ENCODE measurements at places on chromosomes 13 and 19.
A peak's percentile ranks its signal among the peaks of the same experiment; 100 is the strongest.

GRCh38 chr19:14442891-14443631 lies 10.0 kb downstream of the PKN1 start:
- H3K4me3 ChIP-seq, result no peak overlapping the region
- peaks cover 35% of the 10 kb centered on the region for H3K4me1 ChIP-seq
- H3K27me3 ChIP-seq, result no peaks in the 10 kb centered on the region
- H3K27ac ChIP-seq, result no peak overlapping the region
- DNase-seq, result no peak

DNA sequence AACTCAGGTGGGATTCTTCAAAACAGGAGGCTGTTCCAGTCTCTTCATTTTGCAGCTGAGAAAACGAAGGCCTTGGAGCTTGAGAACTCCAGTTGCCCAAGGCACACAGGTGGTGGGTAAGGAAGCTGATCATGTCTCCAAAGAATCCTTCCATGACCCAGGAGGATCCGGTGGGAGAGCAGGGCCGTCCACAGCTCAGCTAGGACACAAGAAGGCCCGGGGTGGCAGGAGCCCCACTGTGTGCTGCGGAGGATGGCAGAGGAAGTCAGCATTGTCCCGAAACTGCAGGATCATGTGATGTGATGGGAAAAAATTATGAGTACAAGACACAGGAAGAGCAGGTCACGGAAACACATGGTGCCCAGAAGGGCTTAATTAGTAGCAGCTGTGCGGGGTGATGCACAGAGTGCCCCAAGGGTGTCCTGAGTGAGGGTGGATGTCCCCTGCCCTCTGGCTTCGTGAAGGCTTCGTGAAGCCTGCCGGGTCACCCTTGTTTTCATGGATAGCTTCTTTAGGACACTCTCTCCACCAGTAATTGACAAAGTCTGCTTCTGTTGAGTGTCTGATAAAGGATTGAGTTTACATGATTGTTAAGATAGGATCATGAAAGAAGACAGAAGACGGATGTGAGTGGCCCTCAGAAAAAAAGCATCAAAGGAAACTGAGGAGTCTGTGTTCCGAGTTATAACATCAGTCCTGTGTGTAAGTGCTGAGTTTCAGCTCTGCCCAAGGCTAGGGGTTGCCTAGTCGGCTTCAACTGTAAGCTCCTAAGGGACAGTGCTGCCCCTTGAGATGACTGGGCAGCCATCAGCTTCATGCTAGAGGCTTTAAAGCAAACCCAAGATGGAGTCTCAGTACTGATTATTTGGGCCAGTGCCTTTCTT lies 33.8 kb upstream of the SACS start:
- H3K27ac ChIP-seq, result no peak overlapping the region
- H3K4me1 ChIP-seq, result peaks cover 9% of the 10 kb centered on the region
- no peak overlapping the region for H3K4me3 ChIP-seq
- H3K36me3 ChIP-seq, result no peaks in the 10 kb centered on the region
- H3K27me3 ChIP-seq, result peaks cover 6% of the 10 kb centered on the region
- no peak for DNase-seq

GRCh38 chr19:40800339-40800996 lies 1.5 kb downstream of the EGLN2 start:
- peaks cover 72% of the 10 kb centered on the region for H3K4me1 ChIP-seq
- no peaks in the 10 kb centered on the region for H3K27me3 ChIP-seq
- H3K36me3 ChIP-seq, result peaks cover 41% of the 10 kb centered on the region
- DNase-seq, result no peak
- H3K4me3 ChIP-seq, result peak overlapping the region; percentile 99

DNA sequence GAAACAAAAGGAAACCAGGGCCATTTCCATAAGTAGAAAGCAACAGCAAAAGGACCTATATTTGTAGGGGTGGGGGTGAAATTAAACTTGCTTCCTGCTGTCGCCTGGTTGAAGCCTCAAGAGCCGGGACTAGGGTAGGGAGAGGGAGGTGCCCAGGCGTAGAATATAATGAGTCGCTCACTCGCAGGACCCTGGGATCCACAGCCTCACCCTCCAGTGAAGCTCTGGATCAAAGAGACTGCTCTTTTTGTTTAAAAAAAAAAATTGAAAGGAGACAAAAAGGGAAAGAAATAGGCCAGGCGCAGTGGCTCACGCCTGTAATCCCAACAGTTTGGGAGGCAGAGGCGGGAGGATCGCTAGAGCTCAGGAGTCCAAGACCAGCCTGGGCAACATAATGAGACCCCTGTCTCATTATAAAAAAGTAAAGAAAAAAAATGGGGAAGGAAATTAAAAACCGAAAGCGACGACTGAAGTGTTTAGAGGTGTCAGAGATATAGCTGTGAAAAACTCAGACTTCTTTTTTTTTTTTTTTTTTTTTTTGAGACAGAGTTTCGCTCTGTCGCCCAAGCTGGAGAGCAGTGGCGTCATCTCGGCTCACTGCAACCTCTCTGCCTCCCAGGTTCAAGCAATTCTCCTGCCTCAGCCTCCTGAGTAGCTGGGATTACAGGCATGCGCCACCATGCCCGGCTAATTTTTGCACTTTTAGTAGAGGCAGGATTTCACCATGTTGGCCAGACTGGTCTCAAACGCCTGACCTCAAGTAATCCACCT lies 10.9 kb upstream of the ADGRE5 start:
- H3K27me3 ChIP-seq, result no peaks in the 10 kb centered on the region
- peaks cover 72% of the 10 kb centered on the region for H3K4me1 ChIP-seq
- H3K36me3 ChIP-seq, result peaks cover 13% of the 10 kb centered on the region
- H3K4me3 ChIP-seq, result peak overlapping the region; percentile 81

GRCh38 chr13:33953203-33953602 lies 135.3 kb downstream of the RFC3 start:
- H3K4me1 ChIP-seq, result no peaks in the 10 kb centered on the region
- no peak overlapping the region for H3K27ac ChIP-seq
- H3K36me3 ChIP-seq, result no peaks in the 10 kb centered on the region
- no peak overlapping the region for H3K4me3 ChIP-seq

- H3K36me3 ChIP-seq, result peaks cover 24% of the 10 kb centered on the region
- DNase-seq, result no peak
- no peaks in the 10 kb centered on the region for H3K4me1 ChIP-seq
- H3K27me3 ChIP-seq, result no peaks in the 10 kb centered on the region
- no peak overlapping the region for H3K4me3 ChIP-seq
These were observed 16.3 kb downstream of the DCUN1D2 start for GRCh38 chr13:113474179-113474578.

GRCh38 chr19:53088091-53088490 lies 15.1 kb downstream of the ZNF160 start:
- H3K36me3 ChIP-seq, result peaks cover 83% of the 10 kb centered on the region
- no peak overlapping the region for H3K27ac ChIP-seq
- no peaks in the 10 kb centered on the region for H3K4me1 ChIP-seq
- DNase-seq, result no peak

DNA sequence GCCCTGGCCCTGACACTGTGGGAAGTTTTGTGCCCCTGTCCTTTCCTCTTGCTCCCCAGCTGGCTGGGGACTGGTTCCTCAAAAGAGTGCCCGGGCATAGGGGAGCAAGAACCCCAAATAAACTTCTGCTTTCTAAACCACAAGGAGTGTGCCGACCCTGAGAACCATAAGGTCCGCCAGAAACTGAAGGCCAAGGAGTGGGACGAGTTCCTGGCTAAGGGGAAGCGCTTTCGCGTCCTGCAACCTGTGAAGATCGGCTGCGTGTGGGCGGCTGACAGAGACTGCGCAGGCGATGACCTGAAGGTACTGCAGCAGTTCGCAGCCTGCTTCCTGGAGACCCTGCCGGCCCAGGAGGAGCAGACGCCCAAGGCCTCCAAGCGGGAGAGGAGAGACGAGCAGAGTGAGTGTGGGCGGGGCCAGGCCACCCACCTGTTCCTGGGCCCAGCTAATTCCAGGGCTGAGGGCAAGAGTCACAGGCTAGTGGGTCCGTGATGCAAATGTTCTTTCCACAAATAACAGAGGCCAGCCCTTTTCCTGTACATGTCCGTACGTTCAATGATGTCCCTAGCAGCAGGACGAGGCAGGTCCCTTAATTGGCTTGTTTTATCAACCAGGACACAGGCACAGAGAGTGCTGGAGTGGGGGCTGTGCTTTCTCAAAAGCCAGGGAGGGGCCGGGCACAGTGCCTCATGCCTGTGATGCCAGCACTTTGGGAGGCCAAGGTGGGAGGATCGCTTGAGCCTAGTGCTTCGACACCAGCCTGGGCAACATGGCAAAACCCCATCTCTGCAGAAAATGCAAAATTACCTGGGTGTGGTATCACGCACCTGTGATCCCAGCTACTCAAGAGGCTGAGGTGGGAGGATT lies 25.6 kb downstream of the UBXN6 start:
- no peaks in the 10 kb centered on the region for H3K4me1 ChIP-seq
- H3K27ac ChIP-seq, result no peak overlapping the region
- H3K4me3 ChIP-seq, result no peak overlapping the region
- H3K27me3 ChIP-seq, result no peaks in the 10 kb centered on the region

- H3K4me3 ChIP-seq, result no peak overlapping the region
- H3K4me1 ChIP-seq, result no peaks in the 10 kb centered on the region
- H3K27ac ChIP-seq, result no peak overlapping the region
- H3K36me3 ChIP-seq, result no peaks in the 10 kb centered on the region
- no peak for DNase-seq
- H3K27me3 ChIP-seq, result no peaks in the 10 kb centered on the region
These were observed 15.0 kb upstream of the EPSTI1 start for GRCh38 chr13:43006893-43007631.

DNA sequence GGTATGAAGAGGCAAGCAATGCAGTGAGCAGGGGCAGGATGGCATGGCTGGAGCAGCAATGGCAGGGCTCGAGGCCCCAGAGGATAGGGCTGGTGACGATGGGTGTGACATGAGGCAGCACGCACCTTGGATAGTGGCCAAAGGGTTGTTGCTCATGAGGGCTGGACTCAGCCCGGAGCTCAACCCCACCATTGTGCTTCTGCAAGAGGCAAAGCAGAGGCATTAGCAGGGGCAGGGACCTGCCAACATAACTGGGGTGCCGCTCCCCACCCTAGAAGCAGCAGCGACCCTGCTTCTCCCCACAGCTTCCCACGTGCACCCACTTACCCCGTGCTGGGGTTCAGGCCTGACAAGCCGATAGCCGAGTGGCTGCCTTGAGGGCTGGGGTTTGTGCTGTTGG lies 15.8 kb downstream of the ZNF574 start:
- H3K4me1 ChIP-seq, result peaks cover 24% of the 10 kb centered on the region
- peaks cover 27% of the 10 kb centered on the region for H3K36me3 ChIP-seq
- H3K27ac ChIP-seq, result no peak overlapping the region
- no peak for DNase-seq

DNA sequence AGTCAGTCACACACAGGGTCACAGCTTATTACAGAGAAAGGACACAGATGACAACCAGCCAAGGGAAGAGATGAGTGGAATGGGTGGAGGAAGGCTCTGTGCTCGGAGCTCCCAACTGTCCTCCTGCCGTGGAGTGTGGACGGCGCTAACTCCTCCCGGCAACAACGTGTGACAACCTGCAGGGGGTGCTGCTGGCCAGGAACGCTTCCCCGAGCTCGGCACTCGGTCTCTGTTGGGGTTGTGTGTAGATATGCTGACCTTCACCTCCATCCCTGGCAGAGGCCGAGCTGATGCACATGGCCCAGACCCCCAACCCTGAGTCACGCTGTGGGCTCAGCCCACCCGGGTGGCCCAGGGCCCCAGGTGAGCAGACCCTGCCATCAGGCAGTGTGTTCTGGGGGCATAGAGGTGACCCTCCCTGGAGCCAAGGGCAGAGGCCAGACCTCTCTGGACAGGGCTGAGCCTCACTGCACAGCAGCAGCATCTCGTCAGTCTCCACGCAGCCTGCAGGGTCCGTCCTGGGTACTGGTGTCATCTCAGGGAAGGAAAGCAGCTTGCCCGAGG lies 14.1 kb downstream of the ZNF444 start:
- no peaks in the 10 kb centered on the region for H3K27me3 ChIP-seq
- no peak overlapping the region for H3K27ac ChIP-seq
- no peak for DNase-seq
- H3K4me1 ChIP-seq, result peaks cover 14% of the 10 kb centered on the region
- H3K36me3 ChIP-seq, result peaks cover 15% of the 10 kb centered on the region

DNA sequence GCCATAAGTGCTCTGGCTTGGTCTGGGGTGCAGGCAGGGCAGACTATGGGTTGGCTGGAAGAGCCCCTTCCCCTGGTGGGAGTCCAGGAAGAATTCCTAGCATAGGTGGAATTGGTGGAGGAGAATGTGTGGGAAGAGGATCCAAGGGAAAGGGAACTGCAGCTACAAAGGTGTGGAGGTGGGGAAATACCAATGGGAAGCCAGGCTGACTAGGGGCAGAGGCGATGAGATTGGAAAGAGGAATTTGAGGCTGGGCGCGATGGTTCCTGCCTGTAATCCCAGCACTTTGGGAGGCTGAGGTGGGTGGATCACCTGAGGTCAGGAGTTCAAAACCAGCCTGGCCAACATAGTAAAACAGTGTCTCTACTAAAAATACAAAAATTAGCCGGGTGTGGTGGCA lies 4.8 kb upstream of the SDHAF1 start:
- peaks cover 30% of the 10 kb centered on the region for H3K27me3 ChIP-seq
- no peak overlapping the region for H3K4me3 ChIP-seq
- peaks cover 6% of the 10 kb centered on the region for H3K4me1 ChIP-seq
- H3K27ac ChIP-seq, result no peak overlapping the region

GRCh38 chr19:6539514-6539913 lies 8.7 kb downstream of the TNFSF9 start:
- peaks cover 7% of the 10 kb centered on the region for H3K36me3 ChIP-seq
- H3K4me1 ChIP-seq, result peaks cover 18% of the 10 kb centered on the region
- no peak overlapping the region for H3K27ac ChIP-seq
- peaks cover 19% of the 10 kb centered on the region for H3K27me3 ChIP-seq
- no peak overlapping the region for H3K4me3 ChIP-seq

GRCh38 chr19:8700956-8701355 lies 2.4 kb upstream of the ACTL9 start:
- H3K4me3 ChIP-seq, result no peak overlapping the region
- H3K27me3 ChIP-seq, result peaks cover 8% of the 10 kb centered on the region
- H3K36me3 ChIP-seq, result no peaks in the 10 kb centered on the region
- no peak overlapping the region for H3K27ac ChIP-seq
- H3K4me1 ChIP-seq, result peaks cover 52% of the 10 kb centered on the region

- peak overlapping the region; percentile 81 for H3K27ac ChIP-seq
- H3K4me3 ChIP-seq, result no peak overlapping the region
- DNase-seq, result peak; percentile 50
These were observed 174.6 kb downstream of the ITGBL1 start for GRCh38 chr13:101626925-101627555.

- peaks cover 11% of the 10 kb centered on the region for H3K27me3 ChIP-seq
- H3K4me3 ChIP-seq, result no peak overlapping the region
- no peak for DNase-seq
- H3K36me3 ChIP-seq, result peaks cover 2% of the 10 kb centered on the region
- H3K27ac ChIP-seq, result no peak overlapping the region
These were observed 108.2 kb downstream of the RAP2A start for GRCh38 chr13:97542102-97542685.

GRCh38 chr13:108621462-108621861 lies 7.9 kb upstream of the MYO16 start:
- H3K36me3 ChIP-seq, result no peaks in the 10 kb centered on the region
- H3K4me3 ChIP-seq, result no peak overlapping the region
- H3K4me1 ChIP-seq, result no peaks in the 10 kb centered on the region

GRCh38 chr19:408902-409515 lies at the start of gene C2CD4C:
TSS of gene C2CD4C (minus strand) at chr19:409147. CDS start at chr19:408361, 786 bp downstream.
- H3K27me3 ChIP-seq, result peaks cover 24% of the 10 kb centered on the region
- H3K27ac ChIP-seq, result no peak within 1 kb of the TSS
- peak within 1 kb of the TSS; percentile 70 for H3K4me3 ChIP-seq
- peaks cover 5% of the 10 kb centered on the region for H3K4me1 ChIP-seq
- peak; percentile 40 for DNase-seq

GRCh38 chr19:34269081-34269480 lies 14.7 kb downstream of the GARRE1 start:
- no peaks in the 10 kb centered on the region for H3K27me3 ChIP-seq
- peak overlapping the region; percentile 43 for H3K27ac ChIP-seq
- H3K4me1 ChIP-seq, result peaks cover 57% of the 10 kb centered on the region
- no peak for DNase-seq
- H3K4me3 ChIP-seq, result no peak overlapping the region

All from activated naive CD8-positive, alpha-beta T cell treated with anti-CD3 and anti-CD28 coated beads for 36 hours (primary cell).